ENCODE measurements at places on chromosomes 3 and 15. TPM values are rescaled to one million over a fixed set of nuclear protein-coding genes. Genes with fewer than 3 reads are reported as not detected.
A peak's percentile ranks its signal among the peaks of the same experiment; 100 is the strongest.

GRCh38 chr15:48802257-48802656 is 8.6 kb downstream of the CEP152 start:
- H3K4me1 ChIP-seq = peaks cover 10% of the 10 kb centered on the region
- H3K4me3 ChIP-seq = no peak overlapping the region
- DNase-seq = no peak
- H3K27me3 ChIP-seq = no peaks in the 10 kb centered on the region
- no peak overlapping the region for H3K27ac ChIP-seq

MAP6D1 gene
- polyA plus RNA-seq = 3.8 TPM

MINDY4B gene
- polyA plus RNA-seq = not detected

- H3K27me3 ChIP-seq = no peaks in the 10 kb centered on the region
- DNase-seq = no peak
- H3K27ac ChIP-seq = peak overlapping the region; percentile 53
- peaks cover 11% of the 10 kb centered on the region for H3K4me1 ChIP-seq
Observed at GRCh38 chr3:11186318-11186692, 32.0 kb downstream of the HRH1 start.

GRCh38 chr3:87126321-87126720 is 100.8 kb upstream of the CHMP2B start:
- H3K36me3 ChIP-seq = no peaks in the 10 kb centered on the region
- H3K4me1 ChIP-seq = no peaks in the 10 kb centered on the region
- no peaks in the 10 kb centered on the region for H3K27me3 ChIP-seq
- DNase-seq = no peak

PRR20G gene
- not detected for polyA plus RNA-seq

OSBPL10 gene
- 9.9 TPM for polyA plus RNA-seq

GRCh38 chr3:26259176-26259575 is 363.4 kb upstream of the LRRC3B start:
- DNase-seq = no peak
- H3K4me3 ChIP-seq = no peak overlapping the region
- H3K27me3 ChIP-seq = no peaks in the 10 kb centered on the region
- H3K27ac ChIP-seq = no peak overlapping the region
- no peaks in the 10 kb centered on the region for H3K4me1 ChIP-seq

ZNF639 gene
- polyA plus RNA-seq = 28.4 TPM

- no peak for DNase-seq
- H3K27me3 ChIP-seq = no peaks in the 10 kb centered on the region
- H3K4me1 ChIP-seq = no peaks in the 10 kb centered on the region
- no peak overlapping the region for H3K4me3 ChIP-seq
- no peaks in the 10 kb centered on the region for H3K36me3 ChIP-seq
- no peak overlapping the region for H3K27ac ChIP-seq
Observed at GRCh38 chr15:25441111-25441510, 2.3 kb upstream of the UBE3A start.

CSTA gene
- polyA plus RNA-seq = 0.61 TPM

GRCh38 chr15:98769867-98770266 is 121.5 kb downstream of the IGF1R start:
- H3K4me3 ChIP-seq = no peak overlapping the region
- no peaks in the 10 kb centered on the region for H3K4me1 ChIP-seq
- H3K27ac ChIP-seq = no peak overlapping the region
- no peaks in the 10 kb centered on the region for H3K36me3 ChIP-seq

DNA sequence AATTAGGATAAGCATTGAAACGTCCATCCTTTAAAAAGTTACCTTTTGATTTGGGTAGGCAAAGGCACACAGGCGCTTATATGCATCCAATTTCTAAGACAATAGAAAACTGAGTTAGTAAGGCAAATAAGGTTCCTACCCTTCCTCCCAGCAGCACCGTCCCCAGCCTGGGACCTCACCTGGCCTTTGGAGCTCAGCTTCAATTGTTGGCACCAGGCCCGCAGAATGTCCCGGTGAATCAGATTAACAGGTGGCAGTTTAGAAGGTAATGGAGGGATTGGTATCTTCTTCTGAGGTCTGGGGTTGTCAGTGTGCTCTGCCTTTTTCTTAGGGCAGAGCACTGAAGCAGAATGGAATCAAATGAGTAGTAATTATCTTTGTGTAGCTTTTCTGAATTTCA is 5.7 kb downstream of the DPPA4 start:
- no peaks in the 10 kb centered on the region for H3K4me1 ChIP-seq
- no peak overlapping the region for H3K4me3 ChIP-seq
- no peak for DNase-seq
- H3K36me3 ChIP-seq = no peaks in the 10 kb centered on the region
- H3K27me3 ChIP-seq = no peaks in the 10 kb centered on the region
- no peak overlapping the region for H3K27ac ChIP-seq

DNA sequence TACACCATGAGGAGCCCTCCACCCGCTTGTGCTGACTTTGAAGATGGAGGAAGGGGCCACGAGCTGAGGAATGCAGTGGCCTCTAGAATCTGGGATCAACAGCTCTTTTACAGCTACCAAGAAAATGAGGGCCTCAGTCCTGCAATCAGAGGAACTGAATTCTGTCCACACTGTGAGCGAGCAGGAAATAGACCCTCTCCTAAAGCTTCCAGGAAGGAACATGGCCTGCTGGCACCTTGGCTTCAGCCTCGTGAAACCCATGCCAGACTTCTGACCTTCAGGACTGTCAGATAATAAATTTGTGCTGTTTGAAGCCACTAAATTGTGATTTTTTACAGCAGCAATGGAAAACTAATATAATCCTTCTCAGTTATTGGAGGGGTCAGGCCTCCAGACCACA is 61.9 kb downstream of the RAB11A start:
- no peaks in the 10 kb centered on the region for H3K36me3 ChIP-seq
- H3K4me3 ChIP-seq = no peak overlapping the region
- H3K27ac ChIP-seq = no peak overlapping the region
- no peak for DNase-seq
- no peaks in the 10 kb centered on the region for H3K27me3 ChIP-seq
- no peaks in the 10 kb centered on the region for H3K4me1 ChIP-seq

SIDT1 gene
- polyA plus RNA-seq = 0.01 TPM

DNA sequence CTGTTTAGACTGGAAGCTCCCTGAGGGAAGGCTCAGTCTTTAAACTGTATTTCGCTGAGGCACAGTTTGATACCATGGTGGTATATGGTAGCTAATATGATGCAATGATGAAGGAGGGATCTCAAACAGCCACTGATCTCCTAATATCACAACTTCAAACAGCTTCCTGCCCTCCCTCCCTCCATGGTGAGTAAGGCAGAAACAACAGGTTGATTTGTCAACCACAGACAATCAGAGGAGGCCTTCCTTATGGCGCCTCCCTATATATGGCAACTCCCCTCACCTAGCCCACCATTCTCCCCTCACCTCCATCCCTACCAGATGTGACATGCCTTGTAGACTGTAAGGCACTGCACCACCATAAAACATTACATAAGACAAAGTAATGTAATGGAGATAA is 316.5 kb upstream of the ICE2 start:
- DNase-seq = no peak
- H3K27me3 ChIP-seq = no peaks in the 10 kb centered on the region
- H3K4me3 ChIP-seq = no peak overlapping the region

GRCh38 chr3:46299608-46300460 is 54.1 kb upstream of the CCR2 start:
- H3K27ac ChIP-seq = no peak overlapping the region
- no peak for DNase-seq
- H3K36me3 ChIP-seq = no peaks in the 10 kb centered on the region
- no peaks in the 10 kb centered on the region for H3K4me1 ChIP-seq

DNA sequence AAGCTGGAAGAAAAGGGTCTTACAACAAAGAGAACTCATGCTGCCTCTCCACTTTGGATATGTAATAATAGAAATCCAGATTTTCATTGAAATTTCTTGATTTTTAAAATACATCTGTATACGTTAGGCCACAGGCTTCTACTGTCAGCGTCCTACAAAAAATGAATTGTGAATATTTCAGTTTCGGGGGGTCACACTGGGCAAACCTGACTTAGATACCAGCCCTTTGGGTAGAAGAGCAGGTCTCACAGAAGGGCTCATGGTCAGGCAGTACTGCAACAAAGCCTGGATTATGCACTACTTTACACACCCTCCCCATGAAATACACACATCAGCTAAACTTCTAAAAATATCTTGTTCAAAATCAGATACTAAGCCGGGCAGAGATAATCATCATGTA is 294.5 kb downstream of the FHIT start:
- no peak overlapping the region for H3K27ac ChIP-seq
- H3K4me3 ChIP-seq = no peak overlapping the region
- no peaks in the 10 kb centered on the region for H3K4me1 ChIP-seq
- no peaks in the 10 kb centered on the region for H3K36me3 ChIP-seq
- no peaks in the 10 kb centered on the region for H3K27me3 ChIP-seq

DNA sequence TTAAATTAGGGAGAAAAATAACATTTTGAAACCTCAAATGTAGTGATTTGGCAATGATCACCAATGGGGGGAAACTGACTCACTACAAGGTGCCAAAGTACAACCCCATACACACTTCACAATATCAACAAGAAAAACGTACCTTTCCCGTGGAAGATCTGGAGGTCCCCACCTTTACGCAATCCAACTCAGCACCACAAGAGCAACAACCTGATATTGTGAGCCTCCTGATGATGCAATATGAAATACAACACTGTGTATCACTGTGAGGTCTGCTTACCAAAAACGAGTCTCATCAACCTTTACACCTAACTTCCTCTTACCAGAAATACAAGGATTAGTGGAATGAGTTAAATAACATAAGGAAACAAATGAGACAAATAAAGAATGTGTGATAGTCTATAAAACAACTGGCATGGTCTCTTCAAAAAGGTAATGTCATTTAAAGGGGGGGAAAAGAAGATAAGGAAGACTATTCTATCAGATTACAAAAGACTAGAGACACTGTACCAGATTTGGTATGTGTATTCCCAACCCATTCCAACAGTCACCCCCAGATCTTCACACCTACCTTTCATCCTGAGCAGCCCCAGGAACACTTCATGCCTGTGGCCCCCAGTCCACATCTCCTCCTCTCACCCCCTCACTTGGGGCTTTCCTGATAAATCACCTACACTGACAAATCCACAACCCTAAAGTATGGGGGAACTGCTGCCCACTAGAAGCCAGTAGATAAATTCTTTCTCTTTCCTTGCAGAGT is 27.7 kb downstream of the DLG1 start:
- H3K4me3 ChIP-seq = no peak overlapping the region
- H3K36me3 ChIP-seq = no peaks in the 10 kb centered on the region
- H3K27ac ChIP-seq = no peak overlapping the region
- H3K27me3 ChIP-seq = no peaks in the 10 kb centered on the region
- no peaks in the 10 kb centered on the region for H3K4me1 ChIP-seq

Measured in fibroblast of lung (primary cell).